ENCODE measurements at places on chromosomes 13 and 19. TPM values are rescaled to one million over a fixed set of nuclear protein-coding genes. Genes with fewer than 3 reads are reported as not detected.

- H3K4me1 ChIP-seq, result no peaks in the 10 kb centered on the region
- no peak overlapping the region for H3K4me3 ChIP-seq
- H3K27me3 ChIP-seq, result no peaks in the 10 kb centered on the region
- no peak for DNase-seq
Measured at GRCh38 chr19:33171916-33172359, 22.2 kb upstream of the LRP3 start.

GRCh38 chr13:43364210-43365038 is 341.0 kb downstream of the DNAJC15 start:
- no peaks in the 10 kb centered on the region for H3K27me3 ChIP-seq
- H3K36me3 ChIP-seq, result no peaks in the 10 kb centered on the region
- H3K4me1 ChIP-seq, result no peaks in the 10 kb centered on the region
- no peak overlapping the region for H3K27ac ChIP-seq

- no peaks in the 10 kb centered on the region for H3K27me3 ChIP-seq
- DNase-seq, result no peak
- no peaks in the 10 kb centered on the region for H3K36me3 ChIP-seq
- no peaks in the 10 kb centered on the region for H3K4me1 ChIP-seq
- no peak overlapping the region for H3K27ac ChIP-seq
- H3K4me3 ChIP-seq, result no peak overlapping the region
Measured at GRCh38 chr19:33844478-33844877, 47.8 kb downstream of the KCTD15 start.

DNA sequence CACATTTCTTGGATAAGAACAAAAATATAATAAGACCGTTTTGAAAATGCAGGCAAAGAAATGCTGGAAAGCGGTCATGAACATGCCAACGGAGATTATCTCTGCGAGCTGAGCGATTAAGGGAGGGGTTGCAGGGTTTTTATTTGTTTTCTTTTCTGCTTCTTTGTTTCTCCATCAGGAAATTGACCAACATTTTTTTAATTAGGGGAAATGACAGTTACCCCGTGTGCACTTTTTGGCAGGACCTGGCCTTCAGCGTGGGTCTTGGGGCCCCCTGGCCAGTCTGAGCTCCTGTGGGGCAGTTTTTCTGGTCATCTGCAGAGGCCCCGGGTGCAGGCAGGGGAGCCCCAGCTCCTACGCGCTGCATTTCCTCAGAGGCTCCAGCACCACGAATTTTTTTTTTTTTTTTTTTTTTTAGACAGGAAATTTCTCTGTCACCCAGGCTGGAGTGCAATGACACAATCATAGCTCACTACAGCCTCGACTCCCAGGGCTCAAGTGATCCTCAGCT is 31.3 kb upstream of the HOMER3 start:
- DNase-seq, result no peak
- no peaks in the 10 kb centered on the region for H3K27me3 ChIP-seq
- no peak overlapping the region for H3K4me3 ChIP-seq
- no peaks in the 10 kb centered on the region for H3K36me3 ChIP-seq
- H3K4me1 ChIP-seq, result peaks cover 36% of the 10 kb centered on the region

DNA sequence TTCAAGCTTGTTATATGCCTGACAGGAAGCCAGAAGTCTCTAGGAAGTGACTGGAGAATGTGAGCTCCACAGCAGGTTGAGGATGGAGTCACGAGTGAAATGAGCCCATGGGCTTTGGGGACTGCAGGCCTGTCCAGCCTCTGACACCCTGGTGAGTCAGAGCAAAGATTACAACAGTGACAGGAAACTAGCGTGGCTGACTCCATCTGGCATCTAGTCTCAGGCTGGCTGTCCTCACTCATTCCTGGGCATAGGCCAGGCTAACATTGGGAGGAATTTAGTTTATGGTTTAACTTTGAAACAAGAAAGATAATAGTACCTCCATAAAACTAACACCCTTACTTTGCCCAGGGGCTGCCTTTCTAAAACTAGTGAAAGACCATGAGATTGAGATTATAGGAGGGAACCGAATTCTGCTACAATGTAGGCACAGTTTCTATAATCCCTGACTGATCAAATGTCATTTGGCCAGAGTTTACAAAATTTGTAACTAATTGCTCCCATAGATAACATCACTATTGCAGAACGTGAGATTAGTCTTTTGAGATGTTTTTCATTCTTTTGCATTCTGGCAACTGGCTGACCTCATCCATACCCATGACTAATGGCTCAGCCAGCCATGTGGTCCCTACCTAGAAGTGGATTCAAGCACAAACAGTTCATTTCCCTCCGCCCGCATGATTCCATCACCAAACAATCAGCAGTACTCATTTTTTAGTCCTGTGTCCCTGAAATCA is 28.4 kb downstream of the PSG1 start:
- H3K27ac ChIP-seq, result no peak overlapping the region
- no peaks in the 10 kb centered on the region for H3K27me3 ChIP-seq
- H3K36me3 ChIP-seq, result no peaks in the 10 kb centered on the region
- no peaks in the 10 kb centered on the region for H3K4me1 ChIP-seq
- no peak overlapping the region for H3K4me3 ChIP-seq
- DNase-seq, result peak; percentile 28

- H3K36me3 ChIP-seq, result no peaks in the 10 kb centered on the region
- no peak overlapping the region for H3K27ac ChIP-seq
- no peaks in the 10 kb centered on the region for H3K27me3 ChIP-seq
- no peak for DNase-seq
Measured at GRCh38 chr19:41521931-41522555, 53.9 kb upstream of the CEACAM21 start.

DNA sequence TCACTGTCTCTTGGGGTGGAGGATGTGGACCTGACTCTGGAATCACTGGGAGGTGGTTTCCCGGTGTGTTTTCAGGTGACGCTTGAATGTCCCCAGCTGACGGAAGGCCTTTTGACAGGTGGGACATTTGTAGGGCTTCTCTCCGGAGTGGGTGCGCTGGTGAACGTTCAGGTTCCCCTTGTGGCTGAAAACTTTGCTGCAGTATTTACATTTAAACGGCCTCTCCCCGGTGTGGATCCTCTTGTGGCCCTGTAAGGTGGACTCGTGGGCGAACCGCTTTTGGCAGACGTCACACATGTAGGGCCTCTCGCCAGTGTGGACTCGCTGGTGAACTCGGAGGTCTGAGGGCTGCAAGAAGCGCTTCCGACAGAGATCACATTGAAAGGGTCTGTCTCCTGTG is 7.8 kb downstream of the ZSCAN5B start:
- H3K27me3 ChIP-seq, result no peaks in the 10 kb centered on the region
- no peak for DNase-seq
- no peak overlapping the region for H3K4me3 ChIP-seq
- no peaks in the 10 kb centered on the region for H3K4me1 ChIP-seq
- no peak overlapping the region for H3K27ac ChIP-seq

- no peaks in the 10 kb centered on the region for H3K27me3 ChIP-seq
- H3K27ac ChIP-seq, result no peak overlapping the region
- H3K4me3 ChIP-seq, result no peak overlapping the region
- H3K36me3 ChIP-seq, result no peaks in the 10 kb centered on the region
- H3K4me1 ChIP-seq, result no peaks in the 10 kb centered on the region
Measured at GRCh38 chr19:30369833-30370232, 2.4 kb upstream of the ZNF536 start.

GRCh38 chr13:113364311-113364889 is 470 bp upstream of the GRTP1 start:
- no peaks in the 10 kb centered on the region for H3K27me3 ChIP-seq
- H3K4me3 ChIP-seq, result peak overlapping the region; percentile 36
- no peaks in the 10 kb centered on the region for H3K4me1 ChIP-seq
- peak overlapping the region; percentile 90 for H3K27ac ChIP-seq

Gene NPAS1
- total RNA-seq, result 0.42 TPM

DNA sequence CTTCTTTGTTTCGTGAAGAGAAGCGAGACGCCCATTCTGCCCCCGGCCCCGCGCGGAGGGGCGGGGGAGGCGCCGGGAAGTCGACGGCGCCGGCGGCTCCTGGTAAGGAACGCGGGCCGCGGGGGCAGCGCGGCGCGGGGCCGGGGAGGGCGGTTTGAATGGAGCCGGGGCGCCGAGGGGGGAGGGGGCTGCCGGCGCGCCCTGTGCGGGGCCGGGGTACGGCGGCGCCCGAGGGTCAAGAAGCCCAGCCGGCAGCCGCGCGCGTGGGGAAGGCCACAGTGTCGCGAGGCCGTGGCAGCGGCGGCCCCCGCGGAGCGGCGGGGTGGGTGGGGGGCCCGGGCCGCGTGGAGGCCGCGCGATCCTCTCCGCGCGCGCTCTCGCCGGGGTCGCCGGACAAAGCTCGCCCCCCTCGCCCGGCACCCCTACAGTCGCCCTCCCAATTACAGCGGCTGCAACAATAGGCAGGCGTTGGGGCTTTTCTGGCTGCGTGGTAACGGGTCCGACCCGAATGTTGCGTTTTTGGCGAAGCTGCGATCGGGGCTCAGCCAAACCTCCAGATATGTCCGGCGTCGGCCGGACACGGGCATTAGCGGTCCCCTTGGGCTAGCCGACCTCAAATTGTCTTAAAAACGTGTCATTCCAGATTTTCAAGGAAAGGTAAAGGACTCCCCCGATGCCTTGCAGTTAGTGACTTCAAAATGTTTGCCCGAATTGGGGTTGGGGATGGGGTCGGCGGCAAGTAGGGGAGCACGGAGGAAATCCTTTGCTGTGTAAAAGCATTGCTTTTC is 437 bp downstream of the SMARCA4 start:
- H3K36me3 ChIP-seq, result no peaks in the 10 kb centered on the region
- peak overlapping the region; percentile 75 for H3K27ac ChIP-seq
- peak overlapping the region; percentile 73 for H3K4me3 ChIP-seq
- H3K4me1 ChIP-seq, result no peaks in the 10 kb centered on the region
- H3K27me3 ChIP-seq, result no peaks in the 10 kb centered on the region

Gene MRPL4
- 37.9 TPM for total RNA-seq

Gene ZNF583
- total RNA-seq, result 9.4 TPM

- H3K4me1 ChIP-seq, result no peaks in the 10 kb centered on the region
- H3K27me3 ChIP-seq, result no peaks in the 10 kb centered on the region
- H3K36me3 ChIP-seq, result no peaks in the 10 kb centered on the region
- H3K4me3 ChIP-seq, result no peak overlapping the region
- no peak overlapping the region for H3K27ac ChIP-seq
Measured at GRCh38 chr13:20408181-20408580, 117.5 kb downstream of the CRYL1 start.

- H3K36me3 ChIP-seq, result no peaks in the 10 kb centered on the region
- H3K4me3 ChIP-seq, result no peak overlapping the region
- H3K4me1 ChIP-seq, result no peaks in the 10 kb centered on the region
- H3K27me3 ChIP-seq, result no peaks in the 10 kb centered on the region
- no peak for DNase-seq
Measured at GRCh38 chr13:89899302-89900103, 1448.0 kb upstream of the MIR17HG start.

Gene FGF9
- 0.22 TPM for total RNA-seq

Gene ZNF154
- 0.22 TPM for total RNA-seq

Gene LGI4
- 308 TPM for total RNA-seq

Gene ZNF329
- total RNA-seq, result 9.6 TPM

DNA sequence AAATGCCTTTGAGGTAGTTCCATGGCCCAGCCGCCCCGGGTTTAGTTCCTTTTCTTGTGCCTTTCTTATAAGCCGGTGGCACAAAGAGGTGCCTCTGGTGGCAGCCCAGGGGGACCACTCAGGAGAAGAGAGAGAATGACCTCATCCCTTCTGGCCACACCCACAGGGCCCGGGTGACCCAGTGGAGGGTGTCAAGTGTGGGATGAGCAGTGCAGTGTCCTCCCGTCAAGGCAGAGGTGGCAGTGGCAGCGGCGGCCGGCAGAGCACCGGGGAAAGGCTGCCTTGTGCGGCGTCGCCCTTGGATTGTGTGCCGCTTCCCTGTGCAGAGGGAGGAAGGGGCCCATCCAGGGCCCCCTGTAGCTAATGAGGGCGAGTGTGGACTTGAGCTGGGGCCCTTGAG is 47.9 kb downstream of the KDM4B start:
- no peak overlapping the region for H3K27ac ChIP-seq
- H3K36me3 ChIP-seq, result peaks cover 10% of the 10 kb centered on the region
- DNase-seq, result no peak
- H3K27me3 ChIP-seq, result no peaks in the 10 kb centered on the region

Gene ZNF208
- total RNA-seq, result 20.7 TPM

DNA sequence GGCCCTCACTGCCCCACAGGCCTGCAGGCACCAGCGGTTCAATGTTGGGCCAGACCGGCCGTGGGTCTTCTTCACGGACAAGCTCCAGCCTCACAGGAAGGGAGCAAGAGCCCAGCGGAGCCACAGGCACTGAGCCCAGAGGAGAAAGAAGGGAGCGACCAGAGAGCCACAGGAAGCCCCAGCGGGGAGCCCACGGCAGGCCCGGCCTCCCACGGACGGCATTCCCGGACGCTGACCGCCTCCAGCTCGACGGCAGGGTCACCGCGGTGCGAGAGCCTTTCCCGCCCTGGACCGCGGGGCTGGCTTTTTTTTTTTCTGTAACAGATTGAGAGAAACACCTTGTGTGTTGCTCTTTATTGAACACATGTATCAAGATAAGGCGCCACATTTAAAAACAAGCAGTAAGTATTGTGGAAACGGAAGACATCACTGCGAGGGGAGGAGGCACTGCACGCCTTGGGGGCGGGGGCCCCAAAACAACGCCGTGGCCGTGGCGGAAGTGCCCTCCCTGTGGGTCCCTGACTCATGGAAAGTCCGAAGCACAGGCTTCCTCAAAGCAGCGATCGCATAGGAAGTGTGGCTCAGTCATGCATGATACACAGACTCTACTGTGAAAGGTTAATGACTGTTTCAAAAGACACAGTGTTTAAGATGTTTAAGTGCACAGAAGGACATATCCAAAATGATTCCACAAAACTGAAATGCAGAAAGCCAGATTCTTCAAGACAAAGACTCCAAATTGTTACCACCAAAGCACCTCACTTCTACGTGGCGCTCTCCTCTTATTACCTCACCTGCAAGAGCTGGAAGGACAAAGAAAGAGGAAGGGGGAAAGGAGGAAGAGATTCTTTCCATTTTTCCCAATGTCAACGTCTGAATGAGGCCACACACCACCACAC is 3.5 kb downstream of the RASA3 start:
- H3K4me1 ChIP-seq, result peaks cover 47% of the 10 kb centered on the region
- DNase-seq, result peak; percentile 68
- H3K36me3 ChIP-seq, result no peaks in the 10 kb centered on the region

Gene ACER1
- total RNA-seq, result not detected

- no peaks in the 10 kb centered on the region for H3K36me3 ChIP-seq
- H3K27ac ChIP-seq, result no peak overlapping the region
- no peak for DNase-seq
- H3K4me3 ChIP-seq, result no peak overlapping the region
- no peaks in the 10 kb centered on the region for H3K4me1 ChIP-seq
Measured at GRCh38 chr13:104301171-104301975, 1235.2 kb upstream of the SLC10A2 start.

- no peak overlapping the region for H3K4me3 ChIP-seq
- no peak for DNase-seq
- no peaks in the 10 kb centered on the region for H3K27me3 ChIP-seq
- peaks cover 24% of the 10 kb centered on the region for H3K4me1 ChIP-seq
- no peak overlapping the region for H3K27ac ChIP-seq
Measured at GRCh38 chr19:46970815-46971214, 48.8 kb upstream of the NPAS1 start.

Gene SLC10A2
- not detected for total RNA-seq

- no peaks in the 10 kb centered on the region for H3K36me3 ChIP-seq
- H3K27me3 ChIP-seq, result no peaks in the 10 kb centered on the region
- DNase-seq, result no peak
- H3K4me3 ChIP-seq, result no peak overlapping the region
- no peak overlapping the region for H3K27ac ChIP-seq
Measured at GRCh38 chr19:18253716-18254115, 20.5 kb downstream of the IQCN start.

- H3K4me3 ChIP-seq, result no peak overlapping the region
- no peak overlapping the region for H3K27ac ChIP-seq
- H3K36me3 ChIP-seq, result no peaks in the 10 kb centered on the region
- DNase-seq, result peak; percentile 59
Measured at GRCh38 chr13:50635504-50635903, 208.0 kb downstream of the DLEU7 start.

All from tibial nerve (tissue), 4 donors.